T-helper 2 cell treated with Interferon-gamma antibody and Interleukin-4, amounts not matched to agents 5 μg/mL and 100 μg/mL, for 36 hours (primary cell): ENCODE measurements at places on chromosomes 5 and 9.

- no peak for DNase-seq
These were observed 13.6 kb downstream of the FAT2 start for GRCh38 chr5:151577566-151577965.

DNA sequence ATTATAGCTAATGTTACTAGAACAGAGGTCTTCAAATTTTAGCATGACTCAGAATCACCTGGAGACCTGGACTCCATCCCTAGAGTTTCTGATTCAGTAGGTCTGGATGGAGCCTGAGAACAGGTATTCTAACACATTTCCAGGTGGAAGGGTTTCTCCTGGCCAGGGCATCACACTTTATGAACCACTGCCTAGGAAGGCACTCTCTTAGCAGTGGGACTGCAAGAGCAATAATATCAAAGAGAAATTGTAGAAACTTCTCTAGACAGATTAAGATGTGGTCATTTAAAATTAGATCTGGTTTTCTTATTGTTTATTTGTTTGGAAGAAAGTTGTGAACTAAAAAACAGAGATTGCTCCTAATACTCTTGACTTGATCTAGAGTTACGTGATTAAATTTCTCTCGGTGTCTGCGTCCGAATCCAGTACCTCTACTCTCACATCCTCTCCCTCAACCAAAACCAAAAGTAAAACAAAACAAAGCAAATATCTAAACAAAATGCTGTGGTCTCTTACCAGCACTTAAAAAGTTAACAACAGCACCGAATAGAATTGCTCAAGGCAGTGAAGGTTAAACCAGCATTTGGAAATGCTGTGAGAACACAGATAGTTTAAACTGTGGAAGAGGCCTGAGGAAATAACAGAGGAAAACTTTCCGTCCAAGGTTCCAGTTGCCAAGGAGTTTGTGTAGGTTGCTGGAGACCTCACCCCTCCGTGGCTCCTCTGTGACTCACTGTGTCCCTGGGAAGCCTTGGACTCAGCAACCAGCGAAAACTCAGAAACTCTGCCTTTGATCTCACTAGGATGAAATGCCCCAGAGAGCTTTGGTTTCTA is 193.4 kb downstream of the ARRDC3 start:
- DNase-seq = no peak

- DNase-seq = no peak
These were observed 56.0 kb upstream of the PRSS3 start for GRCh38 chr9:33739398-33739797.

GRCh38 chr5:97297063-97297703 is 114.1 kb upstream of the RIOK2 start:
- no peak for DNase-seq

GRCh38 chr9:113163001-113163400 is 12.2 kb downstream of the SLC31A2 start:
- DNase-seq = no peak

- no peak for DNase-seq
These were observed 875 bp downstream of the ACO1 start for GRCh38 chr9:32385152-32385884.

- no peak for DNase-seq
These were observed 134.6 kb downstream of the OLFM1 start for GRCh38 chr9:135221951-135222631.

GRCh38 chr9:125404733-125405132 is 143.1 kb downstream of the GAPVD1 start:
- DNase-seq = no peak

DNA sequence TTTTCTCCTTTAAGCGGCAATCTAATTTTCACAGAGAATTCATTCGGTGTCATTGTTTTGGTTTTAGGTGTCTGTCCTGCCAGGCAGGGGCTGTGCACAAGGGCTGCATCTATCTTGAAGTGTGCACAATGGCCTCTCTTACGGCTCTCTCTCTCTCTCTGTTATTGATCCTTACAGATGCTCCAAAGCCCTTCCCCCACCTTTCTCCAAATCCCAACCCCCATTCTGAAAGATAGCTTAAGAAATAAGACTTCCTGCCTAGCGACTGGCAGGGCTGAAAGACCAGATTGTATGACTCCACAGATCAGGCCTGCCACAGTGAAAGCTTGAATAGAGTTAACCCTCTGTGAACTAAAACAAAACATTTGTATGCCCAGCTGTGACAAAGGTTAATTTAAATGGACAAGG is 86.5 kb upstream of the NR5A1 start:
- DNase-seq = no peak

- DNase-seq = no peak
These were observed 446.1 kb downstream of the ANXA1 start for GRCh38 chr9:73597771-73598170.

DNA sequence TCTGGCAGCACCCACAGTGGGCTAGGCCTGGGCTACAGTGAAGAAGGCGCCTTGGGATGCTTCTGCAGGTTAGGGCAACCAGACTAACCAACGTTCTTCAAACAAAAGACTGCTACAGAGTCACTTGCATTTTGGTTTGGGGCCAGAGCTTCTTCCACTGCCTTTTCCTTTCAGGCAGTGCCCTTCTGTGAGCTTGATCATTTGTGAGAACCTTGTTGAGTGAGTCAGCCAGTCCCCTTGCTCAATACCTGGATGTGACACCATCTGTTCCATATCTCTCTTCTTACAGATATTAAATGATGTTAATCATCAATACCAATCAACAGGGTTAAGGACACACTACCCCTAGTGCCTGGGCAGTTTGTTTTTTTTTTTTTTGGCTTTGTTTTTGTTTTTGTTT is 46.5 kb upstream of the VDAC1 start:
- DNase-seq = no peak

GRCh38 chr5:15718421-15719179 is 218.6 kb downstream of the FBXL7 start:
- no peak for DNase-seq
